Non-pigmented ciliary epithelial cell (primary cell): ENCODE measurements at places on chromosomes 2 and 18.
A peak's percentile ranks its signal among the peaks of the same experiment; 100 is the strongest.

DNA sequence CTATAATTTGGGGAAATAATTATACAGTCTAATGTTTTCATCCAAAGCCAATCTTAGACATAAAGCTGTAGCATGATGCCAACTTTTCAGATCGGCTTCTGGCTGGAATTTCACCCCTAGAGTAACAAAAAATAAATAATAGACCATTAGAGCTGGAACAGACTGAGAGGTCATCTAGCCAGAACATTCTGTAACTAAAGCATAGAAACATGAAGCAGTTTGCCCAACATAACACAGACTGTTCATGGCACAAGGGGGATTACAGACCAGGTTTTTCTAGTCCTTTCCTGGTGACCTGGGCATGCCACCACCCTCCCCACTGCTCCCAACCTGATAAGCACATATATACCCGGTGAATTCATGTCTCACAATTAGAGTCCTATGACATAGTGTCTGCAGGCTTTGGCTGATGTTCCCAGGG lies 116.4 kb upstream of the PPP1CB start:
- no peak for DNase-seq

DNA sequence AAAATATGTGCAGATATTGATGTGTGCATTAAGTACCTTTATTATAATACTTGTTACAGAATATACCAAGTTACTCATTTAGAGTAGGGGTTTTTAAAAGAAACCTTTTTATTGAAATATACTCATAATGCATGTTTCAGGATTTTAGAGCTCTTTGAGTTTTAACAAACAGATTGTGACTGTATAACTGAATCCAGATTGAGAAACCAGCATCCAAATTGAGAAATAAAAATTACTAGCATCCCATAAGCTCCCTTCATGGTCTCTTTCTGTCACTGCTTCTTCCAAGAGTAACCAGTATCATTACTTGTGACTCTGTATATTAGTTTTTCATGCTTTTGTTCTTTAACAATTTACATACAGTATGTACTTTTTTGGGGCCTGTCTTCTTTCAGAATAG lies 156.9 kb downstream of the UBR3 start:
- DNase-seq: no peak

GRCh38 chr2:70743677-70744076 lies 24.3 kb downstream of the ADD2 start:
- DNase-seq: no peak

GRCh38 chr2:1701020-1701419 lies 43.3 kb downstream of the PXDN start:
- DNase-seq: no peak

DNA sequence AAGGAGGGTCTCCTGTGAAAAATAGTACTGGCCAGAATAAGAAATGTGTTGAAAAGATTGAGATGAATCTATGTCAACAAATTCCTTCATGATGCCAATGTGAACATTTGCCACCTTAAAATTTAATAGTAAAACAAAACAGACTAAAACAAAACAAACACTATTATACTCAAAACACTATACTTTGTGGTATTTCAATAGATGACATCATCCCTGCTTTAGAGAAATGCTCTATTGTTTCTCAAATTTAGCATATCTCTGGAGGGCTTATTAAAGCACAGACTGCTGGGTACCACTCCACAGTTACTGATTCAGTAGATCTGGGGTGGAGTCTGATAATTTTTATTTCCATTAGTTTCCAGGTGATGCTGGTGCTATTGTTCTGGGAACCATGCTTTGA lies 579.4 kb upstream of the FAM98A start:
- DNase-seq: no peak

GRCh38 chr2:178066890-178067669 lies 5.5 kb downstream of the PDE11A start:
- DNase-seq: no peak

DNA sequence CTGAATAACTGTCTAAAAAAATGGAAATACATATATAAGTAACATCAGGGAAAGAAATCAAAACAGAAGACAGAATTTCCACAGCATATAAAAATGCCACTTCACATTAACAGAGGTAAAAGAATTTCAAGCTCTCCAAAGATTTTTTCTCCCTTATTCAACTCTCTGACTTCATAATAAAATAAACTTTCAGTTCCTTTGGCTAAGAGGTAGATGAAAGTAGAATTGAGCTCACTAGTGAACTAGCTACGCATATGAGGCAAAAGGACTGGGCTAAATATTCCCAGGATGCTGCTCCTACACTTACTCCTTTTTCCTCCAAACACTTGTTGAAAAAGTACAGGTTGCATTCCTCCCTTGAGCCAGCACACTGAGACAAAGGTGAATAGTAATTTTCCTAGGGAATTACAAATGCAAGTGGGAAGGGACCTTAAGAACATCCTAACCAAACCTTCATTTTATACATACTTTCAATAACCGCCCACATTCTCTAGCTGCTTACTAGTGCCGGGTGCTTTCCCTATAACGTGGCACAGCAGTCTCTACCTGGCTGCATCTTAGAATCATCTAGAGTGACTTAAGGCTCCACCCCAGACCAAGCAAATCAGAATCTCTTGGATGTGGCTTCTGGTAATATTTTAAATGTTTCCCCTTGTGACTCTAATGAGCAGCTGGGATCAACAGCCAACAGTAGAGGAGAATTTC lies 136.6 kb downstream of the MTCL1 start:
- no peak for DNase-seq

DNA sequence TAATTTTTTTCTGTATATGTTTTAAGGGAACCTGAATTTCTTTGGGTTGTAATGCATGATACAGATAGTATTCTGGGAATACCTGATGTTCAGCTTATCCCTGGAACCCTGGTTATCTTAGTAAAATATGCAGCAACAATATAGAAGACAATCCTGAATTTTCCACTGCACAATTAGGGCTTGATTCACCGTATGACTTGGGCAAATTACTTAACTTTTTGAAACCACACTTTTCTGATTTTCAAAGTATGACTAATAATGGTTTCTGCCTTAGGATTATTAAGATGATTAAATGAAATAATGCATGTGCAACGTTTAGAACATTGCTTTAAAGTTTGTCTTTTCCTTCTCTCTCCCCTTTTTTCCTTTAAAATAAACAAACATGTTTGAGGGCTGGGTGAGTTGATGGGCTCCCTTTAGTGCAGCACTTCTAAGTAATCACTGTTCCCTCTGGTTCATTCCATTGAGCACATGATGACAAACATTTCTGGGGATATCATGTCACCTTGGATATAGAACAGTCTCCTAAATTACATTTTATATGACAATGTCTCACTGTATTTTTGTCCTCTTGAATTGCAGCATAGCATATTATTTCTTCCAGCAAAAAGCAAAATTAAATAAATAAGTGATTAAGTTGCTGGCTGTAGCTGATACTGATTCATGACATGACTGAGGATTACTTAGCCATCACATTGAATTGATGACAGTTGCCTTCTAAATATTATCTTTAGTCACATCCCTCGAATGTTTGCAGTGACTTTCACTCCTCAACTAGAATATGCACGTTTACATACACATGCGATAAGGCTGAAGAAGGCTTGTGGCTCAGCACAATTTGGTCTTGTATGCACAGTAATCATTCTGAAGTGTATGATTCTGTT lies 254.5 kb downstream of the NEDD4L start:
- DNase-seq: no peak

DNA sequence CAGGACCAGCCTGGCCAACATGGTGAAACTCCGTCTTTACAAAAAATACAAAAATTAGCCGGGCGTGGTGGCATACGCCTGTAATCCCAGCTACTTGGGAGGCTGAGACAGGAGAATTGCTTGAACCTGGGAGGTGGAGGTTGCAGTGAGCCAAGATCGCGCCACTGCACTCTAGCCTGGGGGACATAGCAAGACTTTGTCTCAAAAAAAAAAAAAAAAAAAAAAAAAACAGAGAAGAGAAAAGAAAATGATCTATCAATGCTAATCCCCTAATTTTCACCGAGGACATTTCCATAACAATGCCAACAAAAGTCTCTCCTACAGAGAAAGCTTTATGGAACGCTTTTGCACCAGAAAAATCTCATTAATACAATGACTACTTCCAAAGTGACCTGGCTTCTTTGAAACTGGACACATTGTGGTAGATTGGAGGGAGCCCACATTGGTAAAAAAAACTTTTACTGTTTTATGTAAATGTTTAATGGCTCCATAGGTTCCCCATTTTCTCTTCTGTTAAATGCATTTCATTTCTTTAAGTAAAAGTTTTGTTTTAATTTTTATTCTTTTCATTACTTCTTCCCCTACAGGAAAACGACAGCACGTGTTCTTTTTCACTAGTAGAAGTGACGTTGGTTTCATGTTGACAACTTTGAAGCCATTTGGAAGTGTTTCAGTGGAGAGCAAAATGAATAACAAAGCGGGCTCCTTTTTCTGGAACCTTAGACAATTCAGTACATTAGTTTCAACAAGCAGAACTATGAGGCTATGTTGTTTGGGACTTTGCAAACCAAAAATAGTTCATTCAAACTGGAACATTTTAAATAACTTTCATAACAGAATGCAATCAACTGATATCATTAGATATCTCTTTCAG lies 888 bp downstream of the FASTKD2 start:
- DNase-seq: no peak

GRCh38 chr2:164260506-164260905 lies 360.8 kb downstream of the GRB14 start:
- no peak for DNase-seq

- no peak for DNase-seq
Measured at GRCh38 chr2:185628985-185629384, 109.6 kb upstream of the FSIP2 start.

DNA sequence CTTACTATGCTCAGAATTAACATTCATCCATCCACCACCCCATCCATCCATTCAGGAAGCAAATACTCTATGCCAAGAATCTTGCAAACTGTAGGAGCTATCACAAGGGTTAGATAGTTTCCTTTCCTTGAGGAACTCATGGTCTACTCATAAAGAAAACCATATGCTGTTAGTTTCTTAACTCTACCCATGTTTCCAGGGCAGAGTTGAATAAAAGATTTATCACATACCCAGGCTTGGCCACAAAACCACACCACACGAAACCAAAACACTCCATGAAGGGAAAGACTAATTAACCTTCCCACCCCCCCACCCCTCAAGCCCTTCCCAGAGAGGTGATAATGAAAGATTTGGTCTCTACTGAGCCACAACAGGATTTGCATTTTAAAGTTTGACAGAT lies 23.7 kb upstream of the MSGN1 start:
- DNase-seq: no peak

GRCh38 chr2:101831351-101831865 lies 133.9 kb downstream of the MAP4K4 start:
- DNase-seq: peak; percentile 47

GRCh38 chr2:33313039-33313438 lies 163.4 kb upstream of the RASGRP3 start:
- DNase-seq: no peak

DNA sequence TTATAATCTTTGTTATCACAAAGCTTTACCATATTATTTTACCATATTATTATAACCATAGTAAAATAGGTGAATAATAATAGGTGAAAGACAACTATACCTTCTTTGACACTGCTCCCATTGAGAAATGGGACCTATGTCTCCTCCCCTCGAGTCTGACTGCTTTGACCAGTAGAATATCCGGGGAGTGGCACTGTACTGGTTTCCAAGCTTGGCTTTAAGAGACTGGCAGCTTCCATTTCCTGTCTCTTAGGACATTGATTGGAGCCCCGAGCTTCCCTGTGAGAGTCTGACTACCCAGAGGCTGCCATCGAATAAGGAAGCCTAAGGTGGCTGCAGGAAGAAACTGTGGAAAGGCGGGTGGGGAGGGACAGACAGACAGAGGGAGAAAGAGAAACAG lies 40.1 kb upstream of the PLEKHM3 start:
- no peak for DNase-seq

- DNase-seq: no peak
Measured at GRCh38 chr2:224039080-224039769, at the start of gene SERPINE2. Gene SERPINE2, minus strand, starts transcription at chr2:224039286. Its CDS starts 37,386 bp downstream, at chr2:224001900.

DNA sequence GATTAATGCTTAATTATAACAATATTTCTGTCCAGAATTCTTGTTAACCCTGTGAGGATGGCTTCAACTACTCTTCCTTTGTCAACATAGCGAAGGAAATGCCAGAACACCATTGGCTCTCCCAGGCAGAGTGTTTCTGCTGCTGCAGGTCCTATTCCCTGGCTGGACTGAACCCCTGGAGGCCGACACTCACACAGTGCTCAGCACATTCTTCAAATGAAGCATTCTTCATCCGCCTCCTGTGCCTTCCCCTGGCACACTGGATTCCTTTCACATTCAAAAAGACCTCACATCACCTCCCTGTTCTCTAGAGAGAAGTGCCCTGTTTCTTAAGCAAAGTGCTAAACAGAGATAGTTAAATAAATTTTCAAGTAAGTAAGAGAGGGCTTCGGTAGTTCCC lies 187.3 kb upstream of the MSH6 start:
- DNase-seq: no peak

GRCh38 chr2:237833546-237833945 lies 25.9 kb upstream of the RAMP1 start:
- DNase-seq: no peak

GRCh38 chr2:17849275-17849674 lies 29.2 kb upstream of the KCNS3 start:
- DNase-seq: no peak

DNA sequence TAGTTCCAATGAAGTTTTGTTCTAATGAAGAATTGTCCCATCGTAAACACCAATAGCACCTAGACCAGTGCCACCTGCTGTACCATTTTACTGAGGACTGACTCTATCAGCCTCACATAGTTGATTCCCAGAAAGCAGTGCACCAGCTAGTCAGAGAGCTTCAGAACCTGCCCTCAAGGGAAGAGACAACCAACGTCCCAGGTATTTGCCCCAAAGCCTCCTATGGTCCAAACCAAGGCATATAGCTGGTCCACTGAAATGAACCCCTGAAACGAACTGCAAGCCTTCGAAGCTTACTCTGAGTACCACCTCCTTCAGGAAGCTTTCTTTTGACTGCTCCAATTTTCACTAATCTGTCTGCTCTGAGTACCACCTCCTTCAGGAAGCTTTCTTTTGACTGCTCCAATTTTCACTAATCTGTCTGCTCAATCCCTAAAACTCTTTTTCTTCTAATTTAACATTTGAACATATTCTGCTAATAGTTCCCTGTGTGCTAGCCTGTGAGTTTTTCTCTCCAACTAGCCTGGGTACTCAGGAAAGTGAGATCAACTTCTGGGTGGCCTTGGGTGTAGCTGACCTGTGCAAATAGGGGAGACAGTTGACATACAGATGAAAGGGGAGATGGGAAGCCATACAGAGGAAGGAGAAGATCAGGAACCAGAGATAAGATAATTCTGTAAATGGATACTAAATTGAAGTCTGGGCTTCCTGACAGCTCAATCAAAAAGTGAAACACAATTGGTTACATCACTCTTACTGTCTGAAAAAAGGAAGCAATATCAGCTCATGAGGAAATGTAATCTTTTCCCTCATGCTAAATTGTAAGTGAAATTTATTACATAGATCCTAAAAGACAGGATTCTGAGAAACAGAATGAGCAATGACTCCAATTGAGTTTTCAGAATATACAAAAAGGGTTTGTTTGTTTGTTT lies 33.5 kb upstream of the EML4 start:
- no peak for DNase-seq

DNA sequence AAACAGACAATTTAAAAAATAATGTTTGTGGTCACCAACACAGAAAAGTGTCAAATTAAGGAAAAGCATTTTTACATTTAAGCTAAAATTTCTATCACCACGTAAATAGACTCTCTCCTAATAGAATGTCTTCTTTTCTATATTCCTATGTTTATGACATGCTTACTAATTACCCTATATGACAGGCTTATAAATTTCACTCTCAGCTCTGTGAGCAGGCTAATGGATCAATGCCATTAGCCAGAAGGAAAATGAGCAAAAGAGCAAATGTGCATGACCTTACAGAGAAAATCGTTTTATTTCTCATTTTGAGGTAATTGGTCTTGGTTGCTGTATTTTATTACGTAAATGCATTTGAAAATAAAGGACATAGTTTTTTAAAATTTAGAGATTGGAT lies 209.7 kb downstream of the TMX3 start:
- no peak for DNase-seq
